Pulmonary artery endothelial cell (primary cell): ENCODE measurements at places on chromosomes 3 and 15.

DNA sequence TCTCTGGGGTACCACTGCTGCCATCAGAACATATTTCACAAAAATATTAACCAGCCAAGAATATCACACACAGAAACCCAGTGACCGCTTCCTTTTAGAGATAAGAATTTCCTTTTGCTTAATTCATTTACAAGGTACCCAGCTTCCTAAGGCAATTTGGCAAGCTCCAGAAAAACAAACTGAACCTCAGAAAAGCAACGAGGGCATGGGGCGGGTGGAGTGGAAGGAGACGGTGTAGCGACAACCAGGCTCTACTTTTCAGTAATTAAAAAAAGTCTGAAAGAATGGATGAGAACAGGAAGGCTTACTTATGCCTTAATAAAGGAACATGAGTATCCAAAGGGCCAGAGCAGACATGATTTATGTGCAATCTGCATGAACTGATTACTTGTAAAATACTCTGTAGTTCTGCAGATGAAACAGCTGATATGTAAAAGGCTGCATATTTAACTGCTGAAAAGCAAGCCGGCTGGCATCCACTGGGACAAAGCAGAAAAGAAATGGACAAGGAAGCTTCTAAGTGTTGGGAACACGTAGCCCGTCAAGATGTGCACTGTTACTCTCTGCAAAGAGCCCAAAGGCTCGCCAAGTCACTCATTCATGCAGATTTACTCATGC lies 18.6 kb downstream of the RFTN1 start:
- DNase-seq: no peak

GRCh38 chr15:32656091-32656490 lies 14.6 kb downstream of the SCG5 start:
- no peak for DNase-seq

DNA sequence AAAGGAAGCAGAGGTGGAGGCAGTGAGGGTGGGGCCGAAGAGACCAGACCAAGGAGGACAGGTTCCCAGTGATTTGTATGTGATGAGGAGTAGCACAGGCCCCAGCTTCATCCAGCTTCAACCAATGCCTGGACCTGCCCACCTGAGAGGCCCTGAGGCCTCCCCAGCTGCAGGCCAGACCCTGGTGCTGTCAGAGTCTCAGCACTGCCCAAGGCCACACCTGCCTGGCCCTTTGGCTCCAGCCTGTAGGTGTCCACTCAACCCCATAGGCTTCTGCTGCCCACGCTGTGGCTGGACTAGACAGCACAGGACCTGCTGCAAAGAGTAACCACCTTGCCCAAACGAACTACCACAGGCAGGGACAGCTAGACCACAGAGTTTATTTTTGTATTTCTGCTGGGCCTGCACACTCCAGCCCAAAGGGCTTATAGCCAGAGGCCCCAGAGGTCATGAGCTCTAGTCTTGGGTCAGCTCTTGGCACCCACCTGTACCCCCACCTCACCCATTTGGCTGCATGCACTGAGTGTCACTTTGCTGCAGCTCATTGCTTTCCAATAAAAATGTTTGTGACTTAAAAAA lies 81.9 kb upstream of the CDV3 start:
- no peak for DNase-seq

- no peak for DNase-seq
These were observed 109.9 kb downstream of the RPLP1 start for GRCh38 chr15:69562564-69562963.

DNA sequence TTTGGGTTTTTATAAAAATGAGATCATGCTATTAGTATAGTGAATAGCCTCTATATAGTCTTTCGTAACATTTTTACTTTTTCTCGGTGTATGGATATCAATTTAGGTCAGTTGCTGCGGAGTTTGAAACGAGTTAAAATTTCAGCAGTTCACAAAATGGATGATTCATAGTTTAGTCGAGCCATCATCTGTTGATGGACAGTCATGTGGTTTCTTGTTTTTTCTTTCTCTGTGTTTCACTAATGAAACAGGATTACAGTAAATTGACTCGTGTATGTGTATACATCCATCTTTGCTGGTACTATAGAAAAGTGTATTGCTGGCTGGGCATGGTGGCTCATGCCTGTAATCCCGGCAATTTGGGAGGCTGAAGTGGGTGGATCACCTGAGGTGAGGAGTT lies 106.8 kb downstream of the IGF1R start:
- DNase-seq: no peak
